ENCODE measurements at places on chromosomes 12 and 14.

DNA sequence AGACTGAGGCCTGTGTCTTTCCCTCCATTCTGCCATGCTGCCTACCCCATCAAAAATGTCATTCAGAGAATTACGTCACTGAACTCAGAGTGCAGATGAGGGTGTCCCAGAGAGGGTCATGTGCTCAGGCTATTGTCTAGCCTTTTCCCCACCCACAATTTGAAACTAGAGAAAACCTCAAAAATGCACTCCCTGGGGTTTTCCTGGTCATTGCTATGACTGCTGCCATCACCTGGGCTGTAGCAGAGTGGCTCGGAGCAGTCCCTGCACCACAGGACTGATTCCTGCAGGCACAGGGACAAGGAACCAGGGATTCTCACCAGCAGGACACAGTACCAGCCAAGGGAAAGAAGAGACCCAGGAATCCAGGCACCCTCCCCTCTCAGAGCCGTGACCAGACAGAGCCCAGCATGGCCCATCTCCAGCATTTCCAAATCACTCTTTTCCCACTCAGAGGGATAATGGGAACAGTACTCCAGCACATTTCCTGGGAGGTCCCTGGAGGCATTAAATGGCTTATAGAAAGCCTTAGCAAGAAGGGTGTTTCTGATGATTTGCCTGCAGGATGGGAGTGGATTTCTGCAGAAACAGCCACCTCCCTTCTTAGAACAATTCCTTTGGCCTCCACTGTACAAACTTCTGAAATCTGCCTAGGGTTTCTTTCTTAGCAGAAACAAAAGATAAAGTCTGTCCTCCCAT, 45.9 kb downstream of the VWF start:
- DNase-seq = no peak

DNA sequence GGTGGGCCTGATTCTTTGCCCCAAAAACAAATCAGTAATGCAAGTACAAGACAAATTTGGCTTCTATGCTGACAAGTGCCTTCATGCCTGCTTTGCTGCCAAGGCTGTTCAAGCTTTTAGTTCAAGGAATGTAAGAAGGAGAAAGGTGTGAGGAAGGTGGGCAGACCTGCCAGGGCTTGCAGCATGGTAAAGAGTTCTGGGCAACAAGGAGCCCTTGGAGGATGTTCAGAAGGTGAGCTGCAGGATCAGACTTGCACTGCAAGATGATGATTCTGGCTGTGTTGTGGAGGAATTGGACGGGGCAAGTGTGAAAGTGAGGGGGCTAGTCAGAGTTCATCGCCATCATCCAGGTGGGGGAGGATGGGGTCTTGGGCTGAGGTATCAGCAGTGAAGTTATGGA, 167.9 kb downstream of the NUAK1 start:
- no peak for DNase-seq

DNA sequence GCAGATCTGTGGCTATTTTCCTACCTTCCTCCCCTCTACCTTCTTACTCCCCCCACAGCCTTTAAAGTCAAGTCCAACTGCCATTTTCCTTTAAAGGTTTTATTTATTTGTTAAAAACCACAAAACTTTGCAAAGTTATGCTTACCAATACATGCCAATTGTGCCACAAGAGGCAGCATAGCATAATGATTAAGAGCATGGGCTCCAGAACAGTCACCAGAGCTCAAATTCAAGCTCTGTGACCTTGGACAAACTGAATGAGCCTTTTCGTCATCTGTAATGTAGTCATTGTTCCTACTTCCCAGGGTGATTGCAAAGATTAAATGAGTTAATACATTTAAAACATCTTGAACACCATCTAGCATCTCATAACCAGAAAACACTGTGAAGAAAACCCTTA, 13.0 kb upstream of the FMNL3 start:
- DNase-seq = no peak

- no peak for DNase-seq
These were observed 15.3 kb upstream of the PIK3C2G start for GRCh38 chr12:18246066-18246465.

DNA sequence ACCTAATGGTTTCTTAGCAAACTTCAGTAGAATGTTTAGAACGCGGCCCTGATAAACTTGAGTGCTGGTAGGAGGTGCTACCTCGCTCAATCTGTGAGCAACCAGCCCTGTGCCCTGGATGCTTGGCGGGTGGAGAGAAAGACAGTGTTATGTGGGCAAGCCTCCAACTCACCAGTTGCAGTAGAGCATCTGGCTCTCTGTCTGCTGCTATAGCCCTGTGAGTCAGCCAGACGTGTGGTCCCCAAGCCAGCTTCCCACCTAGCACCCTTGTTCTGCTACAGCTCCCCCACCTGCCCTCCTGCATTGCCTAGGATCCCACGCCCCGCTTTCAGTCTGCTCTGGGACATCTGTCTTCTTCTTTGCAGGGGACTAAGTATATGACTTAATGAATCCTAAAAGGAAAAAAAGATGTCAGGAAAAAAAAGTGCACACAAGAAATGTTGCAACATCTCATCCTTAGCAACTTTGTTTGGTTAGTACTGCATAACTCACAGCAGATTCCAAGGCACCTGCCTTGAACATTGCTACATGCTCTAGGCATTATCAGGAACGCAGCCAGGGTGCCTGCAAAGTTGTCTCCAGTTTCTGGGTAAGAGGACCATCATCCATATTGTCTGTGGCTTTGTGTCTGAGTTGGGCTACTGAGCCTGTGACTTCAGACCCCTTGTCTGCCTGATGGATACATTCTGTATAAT, 13.6 kb downstream of the SNRNP35 start:
- DNase-seq = no peak

DNA sequence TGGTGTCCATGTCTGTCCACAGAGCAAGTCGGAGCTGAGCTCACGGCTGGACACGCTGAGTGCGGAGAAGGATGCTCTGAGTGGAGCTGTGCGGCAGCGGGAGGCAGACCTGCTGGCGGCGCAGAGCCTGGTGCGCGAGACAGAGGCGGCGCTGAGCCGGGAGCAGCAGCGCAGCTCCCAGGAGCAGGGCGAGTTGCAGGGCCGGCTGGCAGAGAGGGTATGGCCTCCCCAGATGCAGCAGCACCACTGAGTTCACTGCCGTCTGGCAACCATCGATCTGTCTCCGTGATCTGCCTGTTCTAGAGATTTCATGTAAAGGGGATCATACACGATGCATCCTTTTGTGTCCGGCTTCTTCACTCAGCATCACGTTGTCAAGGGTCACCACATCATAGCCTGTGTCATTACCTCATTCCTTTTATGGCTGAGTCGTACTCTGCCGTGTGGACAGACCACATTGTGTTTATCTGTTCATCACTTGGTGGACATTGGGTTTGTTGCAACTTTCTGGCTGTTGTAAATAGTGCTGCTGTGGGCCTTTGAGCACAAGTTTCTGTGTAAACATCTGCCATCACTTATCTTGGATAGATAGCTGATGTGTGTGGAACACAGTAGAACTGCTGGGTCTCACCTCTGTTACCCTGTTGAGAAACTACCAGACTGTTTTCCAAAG, 21.9 kb downstream of the HIP1R start:
- DNase-seq = no peak

GRCh38 chr14:37597538-37597913, 2.1 kb downstream of the TTC6 start:
- DNase-seq = no peak

DNA sequence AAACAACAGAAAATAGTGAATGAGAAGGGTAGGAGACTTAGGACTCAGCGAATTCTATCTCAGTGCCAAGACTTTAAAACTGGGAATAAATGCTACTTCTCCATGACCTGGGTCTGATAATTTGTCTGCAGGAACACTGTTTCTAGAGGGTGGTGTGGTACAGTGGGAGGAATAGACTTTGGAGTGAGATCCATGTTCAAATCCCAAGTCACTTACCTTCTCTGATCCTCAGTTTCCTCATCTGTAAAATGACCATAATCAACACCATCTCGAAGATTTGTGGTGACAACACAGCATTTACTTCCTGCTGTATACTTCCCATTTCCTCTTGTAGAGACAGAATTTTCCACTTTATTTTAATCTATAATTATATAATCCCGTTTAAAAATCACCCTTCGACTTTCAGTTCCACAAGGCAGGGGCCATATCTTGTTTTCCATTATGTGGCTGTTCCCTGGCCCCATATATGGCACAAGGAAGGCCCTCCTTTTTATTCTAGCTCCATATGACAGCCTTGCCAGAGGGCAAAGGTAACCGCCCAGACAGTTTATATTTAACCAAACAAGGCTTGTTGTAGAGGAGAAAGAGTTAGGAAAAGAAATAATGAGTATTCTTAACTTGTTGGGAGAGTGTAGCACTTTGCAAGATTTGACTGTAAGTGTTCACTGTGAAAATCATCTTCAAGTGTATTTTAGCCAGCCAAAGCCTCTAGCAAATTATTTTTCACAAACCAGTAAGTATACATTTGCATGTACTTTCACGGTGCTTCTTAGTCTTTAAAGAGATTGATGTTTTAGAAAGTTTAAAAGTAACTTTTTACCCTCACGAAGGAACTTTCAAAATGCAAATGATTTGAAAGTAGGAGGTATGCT, 243.1 kb downstream of the AKAP6 start:
- DNase-seq = no peak

GRCh38 chr12:123713398-123713797, 1.2 kb downstream of the ATP6V0A2 start:
- DNase-seq = no peak

- no peak for DNase-seq
These were observed 79.2 kb downstream of the B4GALNT3 start for GRCh38 chr12:538731-539539.

DNA sequence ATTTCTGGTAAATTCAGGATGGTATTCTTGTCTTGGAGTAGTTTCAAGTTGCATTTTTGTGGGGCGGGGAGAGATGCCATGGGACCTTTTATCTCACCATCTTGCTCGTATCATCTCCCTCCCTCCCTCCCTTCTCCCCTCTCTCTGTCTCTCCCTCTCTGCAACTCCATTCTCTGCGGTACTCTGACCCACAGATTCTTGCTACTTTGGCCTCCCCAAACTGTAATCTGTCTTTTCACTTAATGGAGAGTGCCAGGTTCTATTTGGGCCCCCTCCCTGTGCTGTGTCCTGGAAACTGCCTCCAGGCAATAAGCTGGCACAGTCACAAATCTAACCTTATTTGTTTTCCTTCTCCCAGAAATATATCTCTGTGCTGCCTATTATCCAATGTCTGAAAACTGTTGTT, 175.2 kb downstream of the PAWR start:
- DNase-seq = no peak

DNA sequence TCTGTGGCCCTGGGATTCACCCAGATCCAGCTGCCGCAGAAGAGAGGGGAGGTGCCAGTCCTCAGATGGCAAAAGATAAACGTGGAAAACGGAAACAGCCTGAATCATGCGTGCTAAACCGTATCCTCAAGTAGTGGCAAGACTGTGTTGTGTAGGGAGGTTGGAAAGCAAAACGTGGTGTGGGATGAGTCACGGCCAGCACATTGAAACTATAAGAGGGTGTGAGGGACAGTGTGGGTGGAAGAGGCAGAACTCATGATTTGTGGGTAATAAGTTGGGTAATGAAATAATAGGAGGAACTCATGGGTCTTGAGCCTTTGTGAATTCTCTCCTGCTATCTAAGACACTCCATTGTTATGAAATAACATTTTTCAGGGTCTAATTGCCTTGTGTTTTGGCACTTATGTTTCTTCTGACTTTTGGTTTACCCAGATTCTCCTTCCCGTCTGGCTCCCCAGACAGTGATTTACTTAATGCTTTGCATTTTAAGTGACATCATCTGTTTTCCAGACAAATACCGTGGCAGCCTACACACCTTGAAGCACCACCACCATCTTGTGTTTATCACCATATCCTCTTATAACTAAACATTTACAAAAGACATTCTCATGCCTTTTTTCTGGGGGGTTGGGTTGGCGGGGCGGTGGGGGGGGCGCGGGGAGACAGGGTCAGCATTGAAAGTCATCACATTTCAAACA, 62.3 kb upstream of the PTCSC3 start:
- DNase-seq = no peak

DNA sequence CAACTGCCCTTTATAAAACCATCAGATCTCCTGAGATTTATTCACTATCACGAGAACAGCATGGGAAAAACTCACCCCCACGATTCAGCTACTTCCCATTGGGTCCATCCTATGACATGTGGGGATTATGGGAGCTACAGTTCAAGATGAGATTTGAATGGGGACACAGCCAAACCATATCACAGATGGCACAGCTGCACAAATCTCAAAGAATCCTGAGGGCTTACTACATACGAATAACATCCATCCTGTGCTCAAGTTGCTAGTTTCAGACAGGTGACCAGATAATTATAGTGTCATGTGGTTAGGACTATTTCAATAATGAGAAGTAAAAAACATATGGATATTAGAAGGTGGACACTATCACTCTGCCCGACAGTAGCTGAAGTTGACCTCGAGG, 211.2 kb downstream of the NUAK1 start:
- DNase-seq = no peak

- DNase-seq = no peak
These were observed 42.0 kb downstream of the MOK start for GRCh38 chr14:102262929-102263462.

GRCh38 chr12:114710151-114710550, 26.2 kb upstream of the TBX3 start:
- DNase-seq = no peak

DNA sequence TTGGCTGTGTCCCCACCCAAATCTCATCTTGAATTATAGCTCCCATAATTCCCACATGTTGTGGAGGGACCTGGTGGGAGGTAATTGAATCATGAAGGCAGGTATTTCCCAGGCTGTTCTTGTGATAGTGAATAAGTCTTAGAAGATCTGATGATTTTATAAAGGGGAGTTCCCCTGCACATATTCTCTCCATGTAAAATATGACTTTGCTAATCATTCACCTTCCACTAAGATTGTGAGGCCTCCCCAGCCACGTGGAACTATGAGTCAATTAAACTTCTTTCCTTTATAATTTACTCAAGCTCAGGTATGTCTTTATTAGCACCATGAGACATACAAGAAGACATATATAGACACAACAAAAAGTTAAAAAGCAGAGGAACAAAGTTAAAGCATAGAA, 120.0 kb downstream of the CPNE8 start:
- DNase-seq = no peak

GRCh38 chr12:14545144-14546124, 22.2 kb downstream of the PLBD1 start:
- DNase-seq = no peak

DNA sequence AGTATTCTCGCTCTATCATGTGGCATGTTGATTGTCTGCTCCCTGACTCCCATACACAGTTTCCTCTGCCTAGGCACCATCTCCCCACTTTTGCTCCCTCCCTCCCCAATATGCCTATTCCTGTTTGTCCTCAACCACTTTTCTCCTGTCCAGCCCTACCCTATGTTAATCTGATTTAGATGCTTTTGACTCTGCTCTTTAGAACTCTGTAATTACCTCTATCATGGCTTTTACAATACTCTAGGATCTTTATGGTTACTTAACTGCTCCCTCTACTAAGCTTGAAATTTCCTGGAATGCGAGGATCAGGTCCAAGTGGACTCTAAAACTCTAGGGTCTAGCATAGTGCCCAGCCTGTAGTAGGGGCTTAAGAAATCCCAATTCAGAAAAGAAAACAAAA, 68.6 kb downstream of the TGFB3 start:
- DNase-seq = no peak
